AG10803 (cell line): ENCODE measurements at places on chromosomes 2 and 18.

- peak; percentile 38 for DNase-seq
Measured at GRCh38 chr2:197079414-197079813, 152.9 kb upstream of the PGAP1 start.

- DNase-seq = no peak
Measured at GRCh38 chr2:121052521-121052920, 232.5 kb downstream of the TFCP2L1 start.

DNA sequence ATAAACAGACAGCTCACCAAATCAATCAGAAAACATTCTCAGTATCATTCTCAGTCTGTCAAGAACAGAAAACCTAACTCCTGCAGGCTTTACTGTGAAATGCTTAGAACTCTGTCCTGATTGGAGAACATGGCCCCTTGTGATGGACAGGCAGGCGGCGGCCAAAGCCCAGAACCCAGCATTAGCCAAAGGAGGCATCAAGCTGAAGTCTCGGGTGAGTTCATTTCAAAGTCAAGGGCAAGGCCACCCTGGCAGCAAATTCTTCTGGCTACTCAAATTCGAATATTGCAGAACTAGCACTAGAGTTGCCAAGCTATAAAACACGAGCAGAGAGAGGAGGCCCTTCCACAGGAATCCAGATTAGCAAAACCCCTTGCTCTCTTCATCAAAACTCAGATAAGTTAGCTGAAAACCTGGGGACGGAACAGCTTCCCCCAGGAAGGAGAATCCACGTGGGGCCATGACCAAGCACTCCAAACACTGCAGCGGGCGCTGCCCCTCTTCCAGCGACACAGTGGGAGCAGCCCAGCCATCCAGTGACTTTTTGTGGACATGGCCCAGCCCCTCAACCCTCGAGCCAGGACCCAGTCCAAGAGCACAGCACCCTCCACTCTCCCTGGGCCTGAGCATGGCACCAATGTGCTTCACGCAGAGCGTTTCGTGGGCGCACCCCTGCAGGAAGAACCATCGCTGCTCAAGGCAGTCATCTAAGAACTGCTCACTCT lies 98.6 kb downstream of the HDAC4 start:
- no peak for DNase-seq

- DNase-seq = peak; percentile 86
Measured at GRCh38 chr18:5527603-5528002, 16.2 kb downstream of the EPB41L3 start.

- DNase-seq = peak; percentile 3
Measured at GRCh38 chr2:213766465-213766901, 482.2 kb downstream of the SPAG16 start.

DNA sequence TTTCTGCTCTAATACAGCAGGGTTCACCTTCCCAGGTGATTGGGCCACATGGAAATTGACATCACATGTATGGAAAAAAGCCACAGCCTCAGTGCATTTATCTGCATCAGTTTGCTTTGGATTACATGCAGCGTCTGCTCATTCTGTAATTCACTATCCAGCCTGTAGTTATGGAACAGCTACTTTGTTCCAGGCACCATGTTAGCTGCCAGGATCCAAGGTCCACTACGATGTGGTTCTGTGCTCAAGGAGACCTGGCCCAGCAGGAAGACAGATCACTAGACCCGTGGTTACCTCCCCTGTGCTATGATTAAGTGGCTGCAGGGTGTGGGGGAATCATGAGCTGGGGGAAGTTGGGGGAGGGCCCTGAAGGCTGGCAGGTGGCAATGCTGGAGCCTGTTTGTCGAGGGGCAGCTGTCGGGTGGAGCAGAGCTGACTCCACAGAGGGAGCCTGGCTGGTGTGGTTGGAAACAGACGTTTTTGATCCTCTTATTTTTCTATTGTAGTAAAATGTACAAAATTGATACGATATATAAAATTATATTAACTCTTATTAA lies 58.6 kb downstream of the TSHZ1 start:
- DNase-seq = no peak

DNA sequence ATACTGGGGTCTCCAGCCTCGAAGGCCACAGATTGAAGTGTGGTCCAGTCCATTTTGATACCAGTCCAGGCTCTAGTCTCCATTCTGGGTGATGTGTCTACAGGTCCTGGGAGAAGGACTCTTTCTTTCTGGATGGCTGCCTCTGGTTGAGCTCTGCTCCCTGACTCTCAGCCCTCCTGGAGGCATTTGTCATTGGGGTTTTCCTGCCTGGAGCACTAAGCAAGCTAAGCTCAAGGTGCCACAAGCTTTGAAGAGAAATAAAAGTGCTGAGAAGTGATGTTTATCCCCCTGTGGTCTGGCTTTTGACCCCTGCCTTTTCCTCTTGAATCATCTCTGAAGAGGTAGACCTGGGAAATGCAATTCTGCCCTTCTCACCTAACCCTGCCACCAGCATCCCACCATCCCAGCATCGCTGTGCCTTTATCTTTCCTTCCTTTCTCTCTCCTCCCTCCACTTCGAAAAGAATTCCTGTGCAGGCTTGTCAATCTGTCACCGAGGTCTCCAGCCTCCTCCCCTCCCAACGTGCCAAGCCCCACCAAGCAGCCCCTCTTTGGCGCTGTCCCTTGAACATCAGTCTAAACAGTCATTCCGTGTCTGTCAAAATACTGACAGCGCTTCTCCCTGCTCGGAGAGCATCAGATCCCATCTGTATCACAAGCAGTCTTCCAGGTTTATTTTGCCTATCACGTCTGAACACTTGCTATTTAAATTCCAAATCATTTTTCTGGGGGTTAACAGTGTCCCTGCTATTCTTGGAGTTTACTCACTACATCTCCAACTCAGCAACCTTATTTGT lies 334.6 kb upstream of the SLC14A2 start:
- DNase-seq = no peak
